ENCODE measurements at places on chromosomes 5 and 9.

DNA sequence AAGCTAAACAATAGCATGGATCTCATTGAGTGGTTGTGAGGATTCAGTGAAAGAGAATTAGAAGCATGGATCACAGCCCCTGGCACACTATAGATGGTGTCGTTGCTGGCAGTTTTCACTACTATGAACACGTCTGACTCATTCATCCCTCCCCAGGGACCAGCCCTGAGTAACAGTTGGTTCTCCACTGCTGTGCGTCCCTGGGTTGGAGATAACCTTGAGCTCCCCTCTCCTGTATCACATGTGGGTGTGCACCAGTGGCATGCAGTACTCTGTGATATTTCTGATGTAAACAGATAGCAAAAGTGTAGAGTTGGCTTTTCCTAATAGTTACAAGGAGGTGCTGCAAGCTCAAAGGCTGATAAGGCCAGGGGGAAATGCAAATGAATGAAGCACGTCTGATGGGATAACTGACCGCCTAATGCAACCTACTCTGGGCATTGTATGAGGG is 8.8 kb upstream of the LCP2 start:
- no peak for DNase-seq

- no peak for DNase-seq
Observed at GRCh38 chr5:5331848-5332247, 90.6 kb upstream of the ICE1 start.

GRCh38 chr9:133141833-133142595 is 21.0 kb upstream of the RALGDS start:
- DNase-seq, result peak; percentile 67

- DNase-seq, result no peak
Observed at GRCh38 chr9:93059011-93059714, 662 bp downstream of the SUSD3 start.

- no peak for DNase-seq
Observed at GRCh38 chr5:18563853-18564252, 929.6 kb downstream of the TAF11L14 start.

GRCh38 chr5:126450346-126450745 is 27.1 kb downstream of the GRAMD2B start:
- DNase-seq, result no peak

DNA sequence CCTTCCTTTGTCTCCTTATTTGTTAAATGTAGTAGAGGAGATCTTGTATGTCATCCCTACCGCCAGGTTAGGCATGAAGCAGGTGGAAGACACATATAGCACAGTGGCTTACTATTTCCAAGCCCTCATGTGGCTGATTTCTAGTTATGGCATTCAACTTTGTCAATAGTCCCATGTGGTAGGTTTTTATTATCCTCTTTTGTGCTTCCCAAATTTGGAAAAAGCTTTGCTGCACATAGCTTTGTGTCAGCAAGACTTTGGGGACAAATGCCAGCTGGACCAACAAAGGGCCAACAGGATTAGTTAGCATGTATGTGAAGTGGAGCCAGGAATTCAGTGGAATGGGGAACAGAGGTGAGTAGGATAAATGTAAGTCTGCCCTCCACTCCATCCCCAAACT is 276.3 kb downstream of the PSAT1 start:
- DNase-seq, result no peak

GRCh38 chr5:78547183-78547582 is 101.4 kb downstream of the LHFPL2 start:
- DNase-seq, result no peak

GRCh38 chr9:92480291-92480771 is 2.0 kb downstream of the ASPN start:
- no peak for DNase-seq

GRCh38 chr9:104092875-104093600 is 1.1 kb upstream of the SMC2 start:
- no peak for DNase-seq

GRCh38 chr5:6236858-6237481 is 141.4 kb downstream of the MED10 start:
- DNase-seq, result no peak

- DNase-seq, result no peak
Observed at GRCh38 chr5:95870105-95870672, 47.7 kb upstream of the GLRX start.

GRCh38 chr5:151781201-151781600 is 9.4 kb downstream of the G3BP1 start:
- no peak for DNase-seq

DNA sequence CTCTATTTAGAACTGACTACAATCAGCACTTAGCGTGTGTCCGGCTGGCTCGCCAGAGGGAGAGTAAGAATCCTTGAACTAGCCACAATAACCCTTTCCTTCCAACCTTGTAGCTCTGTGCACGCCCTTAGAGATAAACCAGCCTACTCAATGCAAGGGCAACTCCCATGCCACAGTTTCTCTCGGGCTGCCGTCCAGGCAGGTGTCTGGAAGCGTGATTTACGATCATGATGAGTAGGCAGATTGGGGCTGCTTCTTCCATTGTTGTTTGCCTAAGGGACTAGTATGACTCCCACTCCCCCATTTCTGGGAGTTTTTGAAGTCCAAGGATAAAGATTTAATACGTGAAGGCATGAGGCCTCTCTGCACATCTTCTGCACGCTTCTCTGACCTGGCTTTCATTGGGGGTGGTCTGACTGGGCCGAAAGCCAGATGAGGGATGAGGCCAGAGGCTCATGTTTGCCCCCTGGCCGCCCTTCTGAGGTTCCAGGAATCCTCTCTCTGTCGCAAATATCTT is 134.0 kb upstream of the MYO10 start:
- no peak for DNase-seq

GRCh38 chr5:34660444-34660843 is 4.3 kb downstream of the RAI14 start:
- DNase-seq, result no peak

DNA sequence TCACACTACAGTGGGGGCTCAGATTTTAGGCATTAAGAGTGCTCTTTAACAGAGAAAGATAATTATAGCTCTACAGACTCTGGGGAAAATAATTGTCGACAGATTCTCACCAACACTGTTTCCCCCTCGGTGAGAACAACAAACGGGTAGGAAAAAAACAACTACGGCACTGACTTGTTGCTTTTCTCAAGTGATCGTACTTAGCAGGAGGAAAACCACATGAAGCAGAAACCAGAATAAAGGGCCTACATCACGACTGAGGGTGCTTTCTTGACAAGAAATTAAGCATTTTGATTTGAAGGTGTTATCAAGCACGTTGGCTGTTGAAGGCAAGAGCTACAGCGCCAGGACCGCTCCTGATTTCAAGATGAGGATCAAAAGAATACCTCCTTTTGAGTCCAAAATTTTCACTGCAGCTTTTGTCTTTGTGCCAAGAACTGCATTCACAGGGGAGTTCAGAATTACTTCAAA is 27.2 kb upstream of the CER1 start:
- DNase-seq, result no peak

GRCh38 chr5:155313518-155313917 is 300.0 kb downstream of the KIF4B start:
- DNase-seq, result no peak

GRCh38 chr9:134323741-134324358 is 2.4 kb upstream of the RXRA start:
- DNase-seq, result no peak

DNA sequence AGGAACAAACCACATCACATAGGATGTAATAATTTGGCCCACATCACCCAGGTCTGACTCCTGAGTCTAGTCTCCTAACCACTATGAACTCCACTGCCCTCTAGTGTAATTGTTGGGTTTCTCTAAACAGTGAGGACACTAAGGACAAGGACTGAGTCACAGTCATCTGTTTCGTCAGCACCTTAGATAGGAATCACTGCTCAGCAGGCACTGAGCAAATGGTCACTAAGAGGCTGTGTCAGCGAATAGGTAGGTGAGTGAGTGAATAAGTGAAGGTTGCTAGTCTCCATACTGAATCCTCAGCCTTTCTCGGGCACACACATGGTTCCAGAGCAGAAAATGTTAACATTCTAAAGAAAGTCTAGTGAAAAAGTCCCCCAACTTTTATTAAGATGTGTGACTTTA is 278.6 kb downstream of the SPOCK1 start:
- DNase-seq, result no peak

DNA sequence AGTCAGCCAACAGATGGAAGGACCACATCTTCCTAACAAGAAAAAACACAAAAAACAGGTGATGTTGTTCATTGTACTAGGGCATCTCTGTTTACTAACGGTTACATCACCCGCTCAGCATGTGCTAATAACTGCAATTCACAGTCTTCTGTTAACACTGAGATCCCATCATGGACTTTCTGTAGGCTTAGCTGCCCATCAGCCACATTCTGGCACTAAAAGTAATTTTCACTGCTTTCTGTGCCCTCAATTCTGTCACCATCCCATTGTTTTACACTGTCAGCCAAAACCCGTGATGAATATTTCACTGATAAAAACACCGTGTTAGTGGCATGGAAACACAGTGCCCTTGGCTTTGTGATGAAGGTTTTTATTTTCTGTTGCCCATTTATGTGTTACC is 64.6 kb downstream of the CAST start:
- no peak for DNase-seq

DNA sequence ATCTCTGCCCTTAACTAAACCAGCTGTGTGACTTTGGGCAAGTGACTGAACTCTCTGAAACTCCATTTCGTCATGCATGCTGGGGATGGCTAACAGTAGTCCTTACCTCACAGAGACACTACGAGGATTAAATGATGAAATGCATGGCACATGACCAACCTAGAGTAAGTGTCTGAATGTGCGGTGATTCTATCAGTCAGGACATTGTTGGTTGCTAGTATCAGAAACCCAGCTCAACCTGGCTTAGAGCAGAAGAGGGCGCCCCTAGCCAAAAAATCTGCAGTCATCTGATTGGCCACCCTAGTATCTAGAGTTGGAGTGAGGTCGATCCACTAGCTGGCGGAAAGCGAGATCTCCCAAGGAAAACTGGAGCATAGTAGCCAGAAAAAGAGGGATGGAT is 25.2 kb downstream of the NEURL1B start:
- no peak for DNase-seq
